Peyer's patch (tissue), 4 donors: ENCODE measurements at places on chromosomes 7 and 10.

DNA sequence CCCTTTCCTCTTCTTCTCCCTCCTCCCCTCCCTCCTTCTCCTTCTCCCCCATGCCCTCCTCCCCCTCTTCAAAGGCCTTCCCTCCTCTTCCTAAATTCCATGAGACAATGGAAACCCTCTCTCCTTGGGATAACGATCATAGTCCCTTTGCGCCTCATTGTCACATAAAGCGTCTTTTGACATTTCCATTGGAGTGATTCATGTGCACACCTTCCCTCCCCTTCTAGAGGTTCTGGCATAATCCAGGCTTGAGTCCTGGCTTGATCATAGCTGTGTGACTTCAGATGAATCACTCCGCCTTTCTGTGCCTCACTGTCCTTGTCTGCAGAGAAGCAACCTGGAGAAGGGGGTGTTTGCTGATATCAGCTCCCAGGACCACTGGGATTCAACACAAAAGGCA lies 204.2 kb downstream of the TNS3 start:
- no peak for DNase-seq

DNA sequence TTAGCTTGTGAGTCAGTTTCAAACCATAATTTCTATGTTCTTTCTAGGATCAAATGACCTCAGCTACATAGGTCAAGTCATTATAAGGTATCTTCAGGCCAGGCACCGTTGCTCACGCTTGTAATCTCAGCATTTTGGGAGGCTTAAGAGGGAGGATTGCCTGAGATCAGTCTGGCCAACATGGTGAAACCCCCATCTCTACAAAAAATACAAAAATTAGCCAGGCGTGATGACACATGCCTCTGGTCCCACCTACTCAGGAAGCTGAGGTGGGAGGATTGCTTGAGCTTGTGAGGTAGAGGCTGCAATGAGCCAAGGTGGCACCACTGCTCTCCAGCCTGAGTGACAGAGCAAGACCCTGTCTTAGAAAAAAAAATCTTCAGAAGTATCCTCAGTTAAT lies 362.3 kb downstream of the GATA3 start:
- DNase-seq = no peak

DNA sequence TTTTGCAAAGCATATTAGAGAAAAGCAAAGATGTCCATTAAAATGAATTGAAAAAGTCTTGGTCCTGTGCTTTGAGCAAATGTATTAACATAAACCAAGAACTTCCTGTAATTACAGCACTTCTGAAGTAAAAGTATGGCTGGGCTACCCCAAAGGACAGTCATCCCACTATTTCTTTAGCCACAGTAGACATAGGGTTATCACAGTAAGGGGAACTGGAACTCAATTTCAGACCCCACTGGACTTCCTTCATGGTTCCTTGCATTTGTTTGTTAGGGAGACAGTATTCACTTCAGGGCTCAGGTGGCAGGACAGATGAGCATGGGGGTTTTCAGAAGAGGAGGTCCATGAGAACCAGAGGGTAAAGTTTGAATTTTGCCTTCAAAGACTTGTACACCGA lies 203.1 kb upstream of the PDE1C start:
- no peak for DNase-seq

DNA sequence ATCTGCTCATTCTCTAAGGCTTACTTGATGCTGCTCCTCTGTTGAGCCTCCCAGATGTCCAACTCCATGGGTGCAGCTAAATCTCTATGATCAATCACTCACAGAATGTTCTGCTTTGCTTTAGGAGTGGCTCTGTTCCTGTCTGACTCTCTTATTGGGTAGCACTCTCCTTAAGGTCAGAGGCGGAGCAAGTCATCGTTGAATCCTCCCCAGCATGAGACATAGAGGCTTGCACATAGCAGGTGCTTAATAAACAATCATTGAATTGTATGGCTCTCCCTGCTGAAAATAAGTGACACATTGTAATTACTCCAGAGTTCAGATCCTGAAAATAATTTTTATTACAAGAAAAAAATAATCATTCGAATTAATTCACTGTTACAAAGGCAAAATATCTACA lies 69.7 kb downstream of the NPS start:
- no peak for DNase-seq

DNA sequence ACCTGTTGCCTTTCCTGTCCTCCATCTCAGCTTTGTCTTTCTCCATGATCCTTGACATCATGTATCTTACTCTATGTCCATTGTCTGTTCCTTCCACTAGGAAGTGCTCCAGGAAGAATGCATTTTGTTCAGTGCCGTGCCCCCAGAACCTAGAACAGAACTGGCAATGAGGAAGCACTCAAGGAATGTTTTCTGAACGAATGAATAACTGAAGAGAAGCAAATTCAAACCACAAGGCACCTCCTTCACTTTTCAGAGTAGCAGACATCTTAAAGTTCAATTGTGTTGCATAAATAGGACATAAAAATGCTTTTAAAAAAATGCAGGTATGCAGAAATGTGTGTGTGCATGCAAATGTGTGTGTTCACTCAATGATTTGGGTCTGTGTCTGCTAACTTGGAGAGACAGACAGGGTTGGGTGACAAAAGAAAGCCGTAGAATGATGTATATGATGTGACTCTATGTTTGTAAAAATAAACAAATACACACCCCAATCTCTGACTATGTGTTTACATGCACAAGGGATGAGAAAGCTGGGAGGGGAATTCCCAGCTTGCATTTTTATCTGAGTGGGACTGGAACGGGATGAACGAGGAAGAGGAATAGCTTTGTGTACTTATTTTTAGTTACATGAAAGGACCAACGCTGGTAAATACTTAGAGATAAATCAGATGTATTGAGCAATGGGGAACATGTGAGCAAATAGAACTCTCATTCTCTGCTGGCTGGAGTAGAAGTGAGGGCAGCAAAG lies 237.7 kb downstream of the FANK1 start:
- no peak for DNase-seq

GRCh38 chr7:100957832-100958421 lies 8.6 kb downstream of the MUC3A start:
- no peak for DNase-seq

DNA sequence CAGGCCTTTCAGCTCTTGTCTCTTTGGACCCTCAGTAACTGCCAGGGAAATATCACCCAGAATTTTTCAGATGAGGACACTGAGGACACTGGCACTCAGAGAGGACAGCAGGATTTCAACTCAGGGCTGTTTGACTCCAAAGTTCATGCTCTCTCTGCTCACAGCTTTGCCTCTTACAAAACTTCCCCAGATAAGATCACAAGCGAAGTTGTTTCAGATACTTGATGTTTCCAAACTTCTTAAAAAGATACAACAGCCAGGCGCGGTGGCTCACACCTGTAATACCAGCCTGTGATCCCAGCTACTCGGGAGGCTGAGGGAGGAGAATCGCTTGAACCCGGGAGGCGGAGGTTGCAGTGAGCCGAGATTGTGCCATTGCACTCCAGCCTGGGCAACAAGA lies 32.4 kb upstream of the ZRANB1 start:
- DNase-seq = no peak

DNA sequence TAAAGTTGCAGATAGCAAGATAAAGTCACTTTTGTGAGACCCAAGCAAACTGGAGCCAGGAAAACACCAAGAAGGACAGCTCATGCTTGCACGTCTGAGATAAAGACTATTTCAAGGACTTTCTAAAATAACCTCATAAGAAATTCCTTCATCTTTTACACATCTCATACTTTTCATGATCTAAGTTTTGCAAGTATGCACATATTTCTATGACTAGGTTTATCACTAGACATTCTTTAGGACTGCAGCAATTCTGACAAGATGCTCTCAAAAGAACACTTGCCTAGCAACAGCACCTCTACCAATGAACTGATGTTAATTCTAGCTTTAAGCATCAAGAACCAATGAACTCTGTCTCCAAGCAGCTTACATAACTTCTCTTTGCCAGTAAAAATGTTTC lies 457.6 kb downstream of the SEMA3D start:
- DNase-seq = no peak

DNA sequence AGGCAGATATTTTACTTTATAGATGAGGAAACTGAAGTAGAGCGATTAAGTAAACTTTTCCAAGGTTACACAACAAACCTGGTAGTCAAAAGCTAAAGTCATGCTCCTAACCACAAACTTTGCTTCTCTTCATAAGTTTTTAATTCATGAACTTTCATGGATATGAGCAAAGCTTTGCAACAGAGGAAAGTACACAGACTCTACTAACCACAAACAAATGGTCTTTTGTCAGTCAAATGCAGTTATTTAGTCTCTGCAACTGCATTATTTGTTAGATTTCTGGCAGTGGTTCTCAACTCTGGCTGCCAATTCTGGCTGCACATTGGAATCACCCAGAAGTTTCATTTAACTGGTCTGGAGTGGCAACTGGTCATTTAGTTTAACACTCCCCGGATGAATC lies 140.6 kb upstream of the TMEM168 start:
- DNase-seq = no peak

- DNase-seq = no peak
These were observed 115.4 kb downstream of the TMEM26 start for GRCh38 chr10:61337741-61338140.

- no peak for DNase-seq
These were observed 29.6 kb downstream of the ARHGAP21 start for GRCh38 chr10:24694086-24694485.

DNA sequence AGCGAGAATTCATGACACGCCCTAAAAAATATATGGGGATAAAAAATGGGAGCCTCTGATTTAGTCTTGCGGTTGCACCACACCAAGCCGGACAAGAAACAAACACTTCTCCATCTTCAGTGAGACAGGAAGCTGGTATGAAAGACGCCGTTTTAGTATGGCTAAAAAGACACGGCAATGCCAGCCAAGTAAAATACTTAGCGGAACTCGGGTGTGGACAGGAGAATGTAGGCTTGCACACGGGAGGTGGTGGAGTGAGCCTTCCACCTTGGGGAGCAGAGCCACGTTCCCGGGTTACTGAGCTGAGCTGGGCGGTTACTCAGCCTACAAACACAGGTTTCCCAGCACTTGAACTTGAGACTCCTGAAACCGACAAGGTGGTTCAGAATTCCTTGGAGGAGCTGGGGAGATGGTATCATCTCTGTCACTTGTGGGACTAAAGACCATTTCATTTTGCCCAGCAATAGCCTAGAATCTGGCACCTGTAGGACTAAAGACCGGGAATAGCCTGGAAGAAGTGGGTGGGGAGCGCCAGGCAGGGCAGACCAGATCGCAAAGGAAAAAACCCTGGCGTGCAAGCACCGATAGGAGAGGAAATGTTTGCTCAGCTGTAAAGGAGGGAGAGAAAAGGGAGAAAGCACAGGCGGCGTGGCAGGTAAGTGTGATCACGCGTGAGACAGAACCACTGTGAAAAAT lies 34.8 kb upstream of the SEPHS1 start:
- peak; percentile 73 for DNase-seq

DNA sequence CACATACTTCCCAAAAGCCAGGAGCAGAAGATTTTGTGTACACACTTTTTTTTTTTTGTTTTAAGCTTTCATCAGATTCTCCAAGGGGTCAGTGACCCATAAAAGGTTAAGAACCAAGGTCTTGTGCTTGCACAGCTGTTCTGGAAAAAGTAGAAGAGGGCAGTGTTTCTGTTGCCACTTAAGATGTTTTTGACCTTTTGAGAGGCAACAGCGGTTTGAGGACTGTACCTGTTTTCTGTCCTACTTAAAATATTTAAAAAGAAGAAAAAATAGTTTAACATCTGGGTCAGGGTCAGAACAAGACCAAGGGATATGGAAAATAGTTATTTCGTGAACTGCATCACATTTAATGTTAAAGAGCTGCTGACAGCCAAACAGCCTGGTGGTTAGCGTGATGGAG lies 32.9 kb downstream of the AUTS2 start:
- DNase-seq = no peak

- DNase-seq = no peak
These were observed 112.7 kb upstream of the JCAD start for GRCh38 chr10:30172091-30172490.

DNA sequence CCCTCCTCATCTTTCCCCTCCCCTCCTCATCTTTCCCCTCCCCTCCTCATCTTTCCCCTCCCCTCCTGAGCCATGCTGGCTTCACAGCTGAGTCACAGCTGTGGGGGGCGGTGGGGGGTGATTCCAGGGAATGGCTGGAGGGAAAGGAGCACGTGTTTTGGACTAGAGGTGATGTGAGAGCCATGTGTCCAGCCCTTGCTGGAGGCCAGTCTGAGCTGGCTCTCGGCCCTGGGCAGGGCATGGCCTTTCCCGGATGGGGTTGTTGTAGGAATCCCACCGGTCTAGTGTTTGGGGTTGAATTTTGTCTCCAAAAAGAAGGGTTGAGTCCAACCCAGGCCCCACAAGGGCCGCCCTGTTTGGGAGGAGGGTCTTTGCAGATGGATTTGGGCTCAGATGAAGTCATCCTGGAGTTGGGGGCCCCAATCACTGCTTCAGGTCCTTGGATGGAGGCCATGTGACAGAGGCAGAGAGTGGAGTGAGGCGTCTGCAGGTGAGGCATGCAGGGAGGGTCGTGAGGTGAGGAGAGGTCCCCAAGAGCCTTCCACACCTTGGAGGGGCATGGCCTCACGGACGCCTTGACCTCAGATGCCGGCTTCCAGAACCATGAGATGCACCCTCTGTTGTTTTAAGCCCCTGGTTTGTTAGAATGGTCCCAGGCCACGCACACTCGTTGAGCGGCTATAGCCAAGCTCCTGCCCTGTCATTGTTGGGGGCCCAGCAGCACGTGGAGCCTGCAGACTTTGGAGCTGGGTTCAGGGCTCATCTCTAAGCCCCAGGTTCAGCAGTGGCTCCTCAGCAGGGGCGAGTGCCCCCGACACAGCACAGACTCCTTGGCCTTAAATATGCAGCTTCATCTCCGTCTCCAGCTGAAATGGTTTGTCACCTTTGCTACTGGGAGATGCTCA lies 101.6 kb downstream of the DNAJB6 start:
- DNase-seq = peak; percentile 30

DNA sequence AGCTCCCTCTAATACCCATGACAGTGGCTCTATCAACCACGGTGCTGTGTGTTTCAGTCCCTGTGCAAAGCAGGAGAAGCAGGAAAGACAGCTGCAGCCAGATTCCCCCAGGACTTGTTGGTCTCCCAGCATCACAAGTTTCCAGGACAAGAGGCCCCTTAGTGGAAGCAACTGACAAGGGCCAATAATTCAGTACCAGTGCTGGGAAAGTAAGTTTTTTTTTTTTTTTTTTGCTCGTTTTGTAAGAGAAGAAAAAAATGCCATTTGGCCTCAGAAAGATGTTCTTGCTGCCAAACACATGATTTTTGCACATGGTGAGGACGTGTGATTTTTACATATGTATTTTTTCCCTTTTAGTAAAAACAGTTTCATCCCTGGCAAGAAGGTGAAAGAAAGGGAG lies 284.2 kb upstream of the ZMIZ1 start:
- DNase-seq = no peak

DNA sequence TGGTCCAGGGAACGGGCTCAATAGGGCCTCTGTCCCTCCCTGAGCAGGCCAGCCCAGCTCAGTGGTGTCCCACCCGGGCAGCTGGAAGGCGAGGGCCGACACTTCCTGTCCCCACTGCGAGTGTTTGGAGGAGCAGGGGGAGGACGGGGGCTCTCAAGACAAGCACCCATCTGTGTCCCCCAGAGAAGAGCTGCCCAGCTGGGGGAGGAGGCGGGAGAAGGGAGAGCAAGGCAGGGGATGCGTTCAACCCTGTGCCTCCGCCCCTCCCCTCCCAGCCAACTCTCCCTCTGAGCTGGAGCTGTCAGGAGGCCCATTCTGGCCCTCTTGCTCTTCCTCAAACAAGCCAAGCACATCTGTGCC lies 35.7 kb downstream of the ZCCHC24 start:
- DNase-seq = no peak
